ENCODE measurements at places on chromosomes 12 and 14.

DNA sequence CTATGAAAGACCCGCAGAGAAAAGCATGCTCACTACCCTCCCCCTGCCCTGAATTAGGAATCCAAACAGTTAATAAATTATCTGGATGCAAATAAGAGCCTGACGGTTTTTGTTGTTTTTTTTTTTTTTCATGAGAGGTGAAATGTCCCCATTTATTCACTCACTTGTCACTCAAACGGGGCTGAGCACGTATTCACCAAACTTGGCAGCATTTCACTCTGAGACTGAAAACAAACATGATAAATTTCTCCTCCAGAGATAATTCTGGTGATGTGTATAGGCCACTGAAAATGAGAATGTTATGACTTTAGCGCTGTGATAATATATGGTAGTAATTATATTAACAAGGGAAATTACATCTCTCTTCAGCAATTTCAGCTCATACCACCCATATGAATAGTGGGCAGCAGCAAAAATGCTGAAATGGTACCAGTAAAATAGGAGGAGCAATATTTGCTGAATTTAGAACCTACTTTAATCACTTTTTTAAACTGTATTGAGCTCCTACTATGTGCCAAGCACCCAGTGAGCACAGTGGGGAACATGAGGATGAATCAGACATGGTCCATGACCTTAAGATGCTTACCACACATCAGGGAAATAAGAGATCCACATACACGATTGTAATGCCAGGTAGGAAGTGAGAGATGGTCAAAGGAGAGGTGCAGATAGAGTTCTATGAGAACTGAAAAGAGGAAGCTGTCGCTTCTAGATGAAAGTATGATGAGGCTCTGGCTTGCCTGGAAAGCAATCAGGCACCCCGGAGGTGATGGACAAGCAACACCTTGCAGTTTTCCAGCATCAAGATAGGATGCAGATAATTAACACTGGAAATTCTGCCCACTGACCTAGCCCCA is 286.5 kb upstream of the TMPO start:
- no peak for DNase-seq

- DNase-seq = peak; percentile 88
Observed at GRCh38 chr12:13196130-13196921, at the start of gene EMP1. Gene EMP1, plus strand, starts transcription at chr12:13196726. Its CDS starts 14,785 bp downstream, at chr12:13211511.

DNA sequence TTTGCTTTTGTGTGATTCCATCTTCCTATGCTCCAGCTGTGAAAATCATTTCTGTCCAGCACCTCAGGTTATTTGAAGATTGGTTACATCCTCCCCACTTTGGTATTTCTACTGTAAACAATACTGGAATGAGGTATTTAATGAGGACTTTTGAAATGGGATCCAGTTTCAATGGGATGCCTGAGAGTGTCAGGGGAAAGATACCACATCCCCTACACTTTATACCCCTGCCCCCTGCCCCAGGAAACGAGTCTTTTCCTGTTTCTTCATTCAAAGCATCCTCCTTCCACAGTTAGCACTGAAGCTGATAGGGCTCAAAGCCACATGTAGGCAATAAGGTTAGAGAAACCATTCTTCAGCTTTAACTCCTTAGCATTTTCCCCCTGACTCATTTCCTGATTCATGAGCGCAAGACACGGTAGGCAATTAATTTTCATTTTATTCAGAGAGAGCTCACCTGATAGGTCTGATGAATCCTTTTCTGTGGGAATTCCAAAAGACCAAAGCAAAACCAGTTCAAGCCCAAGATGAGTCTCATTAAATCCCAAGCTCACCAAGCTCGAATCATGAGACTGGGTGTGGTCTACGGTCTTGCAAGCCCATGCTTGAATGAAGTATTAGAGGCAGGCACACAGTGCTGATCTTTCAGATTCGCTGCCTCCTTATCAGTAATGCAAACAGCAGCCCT is 143.6 kb upstream of the CRY1 start:
- DNase-seq = no peak

- no peak for DNase-seq
Observed at GRCh38 chr14:60092526-60092920, 800 bp downstream of the PCNX4 start.

- DNase-seq = no peak
Observed at GRCh38 chr12:1034751-1035457, 43.9 kb downstream of the ERC1 start.

GRCh38 chr12:90322006-90322405 is 613.4 kb upstream of the ATP2B1 start:
- no peak for DNase-seq

DNA sequence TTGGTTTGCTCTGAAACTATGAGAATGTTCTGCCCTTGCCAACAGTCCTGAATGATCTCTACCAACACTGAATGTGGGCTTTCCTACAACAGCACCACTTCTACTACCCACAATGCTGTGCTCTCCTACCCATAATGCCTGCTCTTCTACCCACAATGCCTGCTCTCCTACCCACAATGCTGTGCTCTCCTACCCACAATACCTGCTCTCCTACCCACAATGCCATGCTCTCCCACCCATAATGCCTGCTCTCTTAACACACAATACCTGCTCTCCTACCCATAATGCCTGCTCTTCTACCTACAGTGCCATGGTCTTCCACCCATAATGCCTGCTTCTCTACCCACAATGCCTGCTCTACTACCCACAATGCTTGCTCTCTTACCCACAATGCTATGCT is 92.3 kb downstream of the KCNK13 start:
- no peak for DNase-seq

Measured in Calu3 (cell line).